ENCODE measurements at places on chromosomes 6 and 20.
A peak's percentile ranks its signal among the peaks of the same experiment; 100 is the strongest.

GRCh38 chr20:22684072-22684762 is 99.8 kb upstream of the FOXA2 start:
- peak; percentile 92 for ATAC-seq

- ATAC-seq: no peak
Measured at GRCh38 chr6:128172081-128172480, 271.2 kb upstream of the THEMIS start.

DNA sequence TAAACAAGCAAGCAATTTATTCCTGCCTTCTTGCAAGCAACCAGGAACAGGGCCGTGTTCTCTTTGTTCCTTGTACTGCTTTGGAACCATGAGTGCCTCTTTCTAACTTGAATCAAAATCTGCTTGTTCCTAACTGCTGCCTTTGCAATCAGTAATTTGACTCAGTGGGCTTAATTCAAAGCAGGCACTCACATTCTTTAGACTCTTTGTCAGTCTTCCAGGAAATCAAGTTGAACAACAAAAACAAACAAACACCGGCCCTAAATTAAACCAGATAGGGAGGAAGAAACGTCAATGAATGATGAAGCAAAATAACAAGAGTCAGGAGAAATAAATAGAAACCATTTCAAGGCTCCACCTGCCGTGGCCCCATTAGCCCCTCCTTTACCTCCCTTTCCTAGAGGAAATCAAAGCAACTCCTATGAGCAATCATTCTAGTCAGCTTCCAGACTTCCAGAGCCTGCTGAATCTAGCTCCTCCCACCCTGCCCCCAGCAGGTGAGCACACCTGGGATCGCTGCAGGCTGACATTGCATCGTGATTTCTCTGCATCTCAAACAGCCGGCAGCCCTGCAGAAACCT is 582.2 kb upstream of the FLRT3 start:
- ATAC-seq: 0 out of 3 replicates have a peak, but pooled peaks have one; percentile 13

- ATAC-seq: no peak
Measured at GRCh38 chr6:30129265-30130178, 6.4 kb upstream of the TRIM40 start.

- no peak for ATAC-seq
Measured at GRCh38 chr6:1576711-1577110, 33.0 kb upstream of the FOXC1 start.

GRCh38 chr6:157380779-157381561 is at the start of gene ZDHHC14:
TSS of gene ZDHHC14 (plus strand) at chr6:157381190.
- peak; percentile 86 for ATAC-seq

GRCh38 chr6:74690365-74690764 is 515.5 kb downstream of the COL12A1 start:
- no peak for ATAC-seq

DNA sequence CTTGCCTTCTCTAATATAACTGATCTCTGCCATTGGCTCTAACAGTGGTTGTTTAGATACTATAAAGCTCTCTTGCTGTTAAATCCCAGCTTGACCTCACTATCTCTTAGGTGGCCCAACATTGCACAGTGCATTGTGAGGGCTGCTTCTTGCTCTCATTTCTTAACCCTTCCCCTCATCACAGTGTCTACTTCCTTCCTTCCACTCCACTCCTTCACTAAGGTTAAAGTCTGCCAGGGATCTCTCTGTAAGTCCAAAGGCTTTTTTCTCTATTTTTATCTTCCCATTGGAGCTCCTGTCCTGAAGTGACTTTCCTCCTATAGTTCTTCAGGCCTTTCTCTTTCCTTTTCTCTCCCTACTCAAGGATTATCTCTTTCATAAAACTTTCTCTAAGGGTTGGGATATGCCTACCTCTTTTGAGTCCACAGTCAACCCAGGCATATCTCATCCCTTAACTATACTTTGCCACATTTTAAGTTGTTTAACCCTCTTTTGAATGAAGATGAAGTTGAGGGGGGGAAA is 4.0 kb upstream of the TBC1D22B start:
- ATAC-seq: no peak

DNA sequence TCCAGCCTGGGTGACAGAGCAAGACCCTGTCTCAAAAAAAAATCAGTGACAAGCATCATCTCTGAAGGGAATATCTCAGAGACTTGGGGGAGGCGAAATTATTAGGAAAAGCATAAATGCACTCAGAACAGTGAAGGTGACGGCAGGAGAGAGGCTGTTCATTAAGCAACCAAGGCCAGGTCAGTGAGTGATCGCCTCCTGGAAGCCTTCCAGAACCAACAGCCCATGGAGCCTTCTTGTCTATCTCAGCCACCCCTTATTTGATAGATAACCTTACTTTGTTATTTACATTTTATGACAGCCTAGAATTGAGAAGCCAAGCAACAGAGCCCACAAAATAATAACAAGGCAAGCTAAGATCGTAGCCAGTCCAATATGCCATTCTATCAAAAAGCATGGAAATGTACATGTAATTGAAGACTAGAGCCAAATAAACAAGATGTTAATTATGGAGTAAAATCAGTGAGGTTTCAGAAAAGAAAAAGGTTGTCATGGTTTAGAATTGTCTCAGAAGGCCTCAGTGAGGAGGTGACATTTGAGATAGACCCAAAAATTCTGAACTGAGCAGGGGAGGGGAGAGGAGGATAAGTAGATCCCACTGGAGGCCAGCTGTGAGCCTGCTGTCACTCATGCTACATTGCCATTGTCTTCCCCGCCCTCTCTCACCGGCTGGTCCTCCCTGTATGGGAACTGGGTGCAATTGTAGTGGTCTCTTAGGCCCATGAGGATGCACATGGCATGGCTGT is 17.8 kb downstream of the BNIP5 start:
- no peak for ATAC-seq

- no peak for ATAC-seq
Measured at GRCh38 chr6:79127660-79128059, 49.6 kb upstream of the PHIP start.

GRCh38 chr20:37803438-37804307 is 99.3 kb upstream of the VSTM2L start:
- no peak for ATAC-seq

GRCh38 chr6:16637635-16638034 is 123.6 kb downstream of the ATXN1 start:
- no peak for ATAC-seq

DNA sequence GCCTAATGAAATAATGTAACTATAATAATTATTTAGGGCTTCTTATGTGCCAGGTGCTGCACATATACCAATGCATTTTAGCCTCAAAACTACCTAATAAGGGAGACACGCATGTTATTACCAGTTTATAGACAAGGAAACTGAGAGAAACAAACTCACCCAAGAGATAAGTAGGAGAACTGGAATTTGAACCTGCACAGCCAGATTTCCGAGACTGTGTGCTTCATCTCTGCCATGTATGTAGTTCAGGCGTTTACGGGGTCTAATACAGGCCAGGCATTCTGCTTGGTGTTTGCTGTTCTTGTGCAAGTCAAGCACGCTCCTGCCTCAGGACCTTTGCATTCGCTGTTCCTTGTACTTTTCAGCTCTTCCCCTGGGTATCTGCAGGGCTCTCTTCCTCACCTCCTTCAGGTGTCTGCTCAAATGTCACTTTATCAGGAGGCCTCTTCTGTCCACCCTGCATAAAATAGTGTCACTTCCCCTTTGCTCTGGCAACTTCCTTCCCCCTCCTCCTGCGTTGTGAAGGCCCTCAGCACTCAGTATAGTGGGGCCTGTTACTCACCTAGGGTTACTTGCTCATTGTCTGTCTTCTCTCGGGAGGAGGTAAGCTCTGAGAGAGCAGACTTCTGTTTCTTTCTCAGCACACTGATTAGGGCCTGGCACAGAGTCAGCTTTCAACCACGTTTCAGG is 6.1 kb upstream of the NSFL1C start:
- ATAC-seq: no peak

DNA sequence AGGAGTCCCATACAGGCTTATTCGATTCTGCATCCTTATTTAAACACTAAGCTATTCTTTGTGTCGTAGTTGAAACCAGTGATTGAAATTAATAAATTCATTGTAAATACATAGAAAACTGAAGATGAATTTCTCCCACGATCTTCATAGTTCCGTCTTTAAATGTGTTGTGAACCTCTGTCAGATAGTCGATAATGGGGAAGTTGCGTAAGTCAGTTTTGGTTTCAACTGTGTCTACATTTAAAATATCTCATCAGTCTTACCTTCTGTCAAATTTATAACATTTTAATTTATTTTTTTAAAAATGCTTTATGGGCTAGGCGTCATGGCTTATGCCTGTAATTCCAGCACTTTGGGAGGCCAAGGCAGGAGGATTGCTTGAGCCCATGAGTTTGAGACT is 12.7 kb downstream of the STX11 start:
- no peak for ATAC-seq

GRCh38 chr6:161407115-161407514 is 133.3 kb upstream of the AGPAT4 start:
- ATAC-seq: no peak

- ATAC-seq: no peak
Measured at GRCh38 chr20:32089637-32090362, 19.7 kb upstream of the TM9SF4 start.

DNA sequence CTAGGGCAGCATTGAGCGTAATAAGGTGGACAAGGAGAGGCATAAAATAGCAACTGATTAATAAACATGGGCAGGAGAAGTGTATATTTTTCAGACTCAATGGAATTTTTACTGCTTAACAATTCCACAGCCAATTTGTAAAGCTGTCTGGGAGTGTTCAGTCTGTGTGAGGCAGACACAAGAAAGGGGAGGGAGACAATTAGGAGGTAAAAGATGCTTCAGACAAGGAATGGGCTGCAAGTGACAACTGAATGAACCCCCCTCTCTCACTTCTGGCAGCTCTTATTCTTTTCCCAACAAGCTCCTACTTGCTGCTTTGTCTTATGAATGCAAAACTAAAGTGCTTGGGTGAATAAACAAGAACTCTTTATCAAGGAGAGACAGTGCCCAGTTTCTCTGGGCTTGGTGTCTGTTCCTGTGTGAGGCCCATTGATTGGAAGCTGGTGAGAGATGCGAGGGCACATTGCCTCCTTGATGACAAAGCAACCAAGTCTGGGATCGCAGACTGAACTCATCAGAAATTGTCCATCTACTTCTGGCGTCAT is 575.3 kb downstream of the RNF144B start:
- ATAC-seq: no peak

DNA sequence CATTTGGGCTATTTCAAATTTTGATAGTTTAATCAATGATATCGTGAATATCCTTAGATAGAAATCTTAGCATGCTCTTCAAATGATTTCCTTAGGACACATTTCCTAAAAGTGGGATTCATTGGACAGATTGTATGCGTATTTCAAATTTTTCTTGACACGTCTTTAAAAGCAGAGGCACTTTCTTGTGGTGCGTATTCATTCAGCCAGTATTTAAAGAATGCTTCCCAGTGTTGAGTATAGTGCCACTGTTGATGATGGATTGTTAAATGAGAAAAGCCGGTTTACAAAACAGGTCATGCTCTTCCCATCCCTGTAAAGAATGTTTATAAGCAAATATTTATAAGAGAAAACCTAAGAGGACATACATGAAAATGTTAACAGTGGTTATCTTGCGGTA is 15.1 kb upstream of the NOL7 start:
- ATAC-seq: no peak

DNA sequence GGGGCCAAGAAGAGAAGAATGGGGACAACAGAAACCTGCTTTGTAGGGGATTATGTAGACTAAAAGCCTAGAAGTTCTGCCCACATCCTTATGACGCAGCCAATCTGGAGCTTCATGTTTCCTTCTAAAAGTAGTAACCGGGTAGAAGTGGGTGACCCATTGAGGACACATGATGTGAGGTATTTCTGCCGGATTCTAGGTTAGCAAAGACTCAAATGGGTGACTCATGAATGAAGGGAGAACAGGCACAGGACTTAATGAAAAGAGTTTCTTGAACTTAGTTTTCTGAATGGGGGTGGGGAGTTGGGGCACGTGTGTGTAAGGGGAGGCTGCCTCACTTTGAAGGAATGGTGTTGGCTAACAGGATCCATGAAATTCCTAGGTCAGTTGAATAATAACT is 68.8 kb downstream of the CDS2 start:
- no peak for ATAC-seq

GRCh38 chr6:33607784-33608161 is 13.3 kb upstream of the ITPR3 start:
- ATAC-seq: no peak

DNA sequence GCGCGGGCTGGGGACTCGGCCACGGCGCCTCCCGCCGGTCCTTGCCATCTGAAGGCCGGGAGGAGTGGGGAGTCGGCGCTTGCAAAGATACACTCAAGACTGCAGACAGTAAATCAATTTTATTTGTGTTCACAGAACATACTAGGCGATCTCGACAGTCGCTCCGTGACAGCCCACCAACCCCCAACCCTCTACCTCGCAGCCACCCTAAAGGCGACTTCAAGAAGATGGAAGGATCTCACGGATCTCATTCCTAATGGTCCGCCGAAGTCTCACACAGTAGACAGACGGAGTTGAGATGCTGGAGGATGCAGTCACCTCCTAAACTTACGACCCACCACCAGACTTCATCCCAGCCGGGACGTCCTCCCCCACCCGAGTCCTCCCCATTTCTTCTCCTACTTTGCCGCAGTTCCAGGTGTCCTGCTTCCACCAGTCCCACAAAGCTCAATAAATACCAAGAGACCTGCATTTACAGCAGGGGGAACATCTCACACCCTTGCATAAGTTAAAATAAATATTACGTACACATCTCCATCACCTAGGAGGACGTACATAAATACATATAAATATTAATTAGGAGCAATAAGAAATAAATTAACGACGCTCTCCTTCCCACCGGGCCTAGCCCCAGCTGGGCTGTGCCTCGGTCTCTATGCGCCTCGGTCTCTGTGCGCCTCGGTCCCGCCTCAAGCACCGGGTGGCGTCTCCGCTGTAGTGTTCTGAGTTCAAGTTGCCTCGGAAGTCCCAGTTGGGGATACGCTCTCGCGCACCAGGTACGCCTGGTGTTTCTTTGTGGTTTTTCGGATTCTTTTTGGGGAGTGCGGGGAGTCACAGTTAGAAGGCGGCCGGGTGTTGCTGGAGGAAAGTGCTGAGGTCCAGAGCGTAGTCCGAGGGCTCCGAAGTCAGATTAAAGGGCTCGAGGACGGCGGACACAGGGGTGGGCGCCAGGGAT is 889 bp upstream of the FLOT1 start:
- no peak for ATAC-seq

GRCh38 chr6:157561929-157562810 is 181.2 kb downstream of the ZDHHC14 start:
- no peak for ATAC-seq

DNA sequence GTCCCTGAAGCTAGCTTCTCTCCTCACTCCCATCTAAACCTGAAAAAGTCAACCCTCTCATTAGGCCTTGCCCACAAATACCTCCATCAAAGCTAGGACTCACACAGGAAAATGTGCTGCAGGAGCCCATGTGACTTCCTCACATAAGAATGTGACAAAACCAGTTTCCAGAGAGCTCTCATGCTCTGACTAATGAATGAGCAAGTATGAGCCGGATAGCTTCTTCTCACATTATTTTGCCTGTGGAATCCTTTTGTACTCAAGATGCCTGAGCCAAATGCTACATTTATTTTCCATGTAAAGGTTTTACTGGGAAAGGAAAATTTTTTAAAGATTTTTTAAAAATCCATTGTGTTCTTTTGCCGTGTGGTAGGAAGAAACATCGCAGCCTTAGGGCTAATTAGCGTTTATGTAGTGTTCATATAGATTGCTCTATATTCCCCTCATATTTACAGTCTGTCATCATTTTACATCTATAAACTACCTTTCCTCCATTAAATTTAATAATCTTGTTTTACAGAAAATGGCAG is 68.6 kb upstream of the CCN6 start:
- ATAC-seq: peak; percentile 83
